ENCODE measurements at places on chromosomes 6 and 20.

GRCh38 chr20:32639284-32639683 lies 34.5 kb downstream of the C20orf203 start:
- no peak for DNase-seq

- DNase-seq = no peak
Observed at GRCh38 chr20:7703996-7704395, 236.3 kb downstream of the HAO1 start.

GRCh38 chr6:1507251-1507650 lies 102.5 kb upstream of the FOXC1 start:
- no peak for DNase-seq

- no peak for DNase-seq
Observed at GRCh38 chr6:5080574-5080973, 4.6 kb upstream of the PPP1R3G start.

DNA sequence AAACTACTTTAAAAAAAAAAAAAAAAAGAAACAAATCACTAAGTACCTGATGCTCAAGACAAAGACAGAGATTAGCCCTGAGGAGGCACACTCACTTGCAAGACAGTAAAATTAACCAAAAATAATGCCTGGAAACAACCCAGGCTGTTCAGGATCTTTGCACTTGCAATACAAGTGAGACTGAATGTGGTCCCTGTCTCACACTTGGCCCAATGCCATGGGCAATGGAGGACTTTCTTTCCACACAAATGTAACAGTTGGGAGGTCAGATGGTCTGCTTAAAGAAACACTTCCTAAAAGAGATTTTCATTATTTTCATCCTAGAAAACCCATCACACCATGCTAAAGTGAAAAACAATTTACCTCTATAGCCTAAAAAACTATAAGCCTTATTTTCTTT lies 16.2 kb downstream of the STAU1 start:
- DNase-seq = no peak

GRCh38 chr6:31636698-31637596 lies 15.5 kb downstream of the BAG6 start:
- DNase-seq = no peak

DNA sequence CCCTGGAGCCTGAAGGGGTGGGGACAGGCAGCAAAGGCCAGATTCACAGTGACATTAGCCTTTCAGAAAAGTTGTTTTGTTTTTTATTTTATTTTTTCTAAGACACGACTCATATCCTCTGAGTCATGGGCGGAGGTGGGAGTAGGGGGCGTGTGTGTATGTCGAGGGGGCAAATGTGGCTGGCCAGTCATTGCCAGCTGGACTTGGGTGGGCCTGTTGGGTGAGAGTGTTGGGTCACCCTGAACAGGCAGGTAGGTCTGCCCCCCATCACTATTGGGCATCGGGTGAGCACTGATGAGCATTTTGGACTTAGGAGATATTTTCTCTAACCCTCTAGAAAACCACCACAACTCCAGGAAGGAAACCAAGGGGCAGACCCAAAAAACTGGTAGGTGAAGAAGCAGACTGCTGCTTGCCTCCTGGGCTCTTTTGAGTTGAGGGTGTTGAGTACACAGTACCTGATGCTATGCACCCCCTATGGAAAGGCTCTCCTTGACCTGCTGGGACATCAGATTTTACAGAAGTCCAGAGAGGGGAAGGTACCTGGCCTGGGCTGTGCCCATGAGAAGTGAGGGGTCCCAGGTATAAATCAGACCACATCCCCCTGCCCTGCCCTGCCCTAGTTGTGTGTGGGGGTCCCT lies 5.6 kb downstream of the SMIM29 start:
- no peak for DNase-seq

- no peak for DNase-seq
Observed at GRCh38 chr6:110566346-110567125, 90.1 kb upstream of the SLC22A16 start.

DNA sequence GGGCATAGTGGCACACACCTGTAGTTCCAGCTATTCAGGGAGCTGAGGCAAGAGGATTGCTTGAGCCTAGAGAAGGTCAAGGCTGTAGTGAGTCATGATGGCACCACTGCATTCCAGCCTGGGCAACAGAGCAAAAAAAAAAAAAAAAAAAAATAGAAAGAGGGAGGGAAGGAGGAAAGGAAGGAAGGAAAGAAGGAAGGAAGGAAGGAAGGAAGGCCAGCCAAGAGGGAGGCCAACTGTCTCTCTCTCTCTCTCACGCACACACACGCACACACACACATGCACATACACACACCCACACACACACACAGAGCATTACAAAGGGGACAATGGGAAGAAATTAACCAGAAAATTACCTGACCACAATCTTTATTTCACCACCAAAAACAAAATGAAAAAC lies 50.6 kb upstream of the COL9A1 start:
- no peak for DNase-seq

- DNase-seq = no peak
Observed at GRCh38 chr6:101453221-101453620, 59.7 kb downstream of the GRIK2 start.

DNA sequence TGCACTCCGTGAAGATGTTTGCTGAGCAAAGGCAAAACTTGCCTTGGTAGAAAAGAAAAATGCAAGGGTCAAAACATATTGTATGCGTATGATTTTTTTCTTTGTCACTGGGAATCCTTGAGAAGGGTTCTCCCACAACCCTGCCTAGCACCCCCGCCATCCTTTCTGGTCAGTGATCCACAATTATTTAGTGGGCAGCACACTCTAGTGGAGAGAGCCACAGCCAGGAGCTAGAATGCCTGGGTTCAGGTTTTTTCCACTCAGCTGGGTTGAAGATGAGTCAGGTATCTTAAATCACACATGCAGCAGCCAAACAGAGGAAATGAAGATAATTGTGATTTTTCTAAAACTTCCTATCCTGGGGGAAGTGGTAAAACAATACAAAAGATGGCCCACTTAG lies 243.1 kb downstream of the PKHD1 start:
- DNase-seq = no peak

- DNase-seq = no peak
Observed at GRCh38 chr20:11103866-11104265, 430.1 kb upstream of the JAG1 start.

- no peak for DNase-seq
Observed at GRCh38 chr6:47392251-47392650, 82.5 kb upstream of the TNFRSF21 start.

- no peak for DNase-seq
Observed at GRCh38 chr6:11404838-11405237, 132.7 kb upstream of the TMEM170B start.

- no peak for DNase-seq
Observed at GRCh38 chr20:15076785-15077184, 739.4 kb upstream of the FLRT3 start.

- no peak for DNase-seq
Observed at GRCh38 chr20:63457737-63458136, 14.7 kb downstream of the KCNQ2 start.

- no peak for DNase-seq
Observed at GRCh38 chr6:53014744-53015143, 19.7 kb upstream of the GSTA4 start.

GRCh38 chr20:63255931-63256704 lies 1.9 kb upstream of the NKAIN4 start:
- DNase-seq = no peak

- no peak for DNase-seq
Observed at GRCh38 chr6:139230391-139230840, 61.4 kb downstream of the TXLNB start.

DNA sequence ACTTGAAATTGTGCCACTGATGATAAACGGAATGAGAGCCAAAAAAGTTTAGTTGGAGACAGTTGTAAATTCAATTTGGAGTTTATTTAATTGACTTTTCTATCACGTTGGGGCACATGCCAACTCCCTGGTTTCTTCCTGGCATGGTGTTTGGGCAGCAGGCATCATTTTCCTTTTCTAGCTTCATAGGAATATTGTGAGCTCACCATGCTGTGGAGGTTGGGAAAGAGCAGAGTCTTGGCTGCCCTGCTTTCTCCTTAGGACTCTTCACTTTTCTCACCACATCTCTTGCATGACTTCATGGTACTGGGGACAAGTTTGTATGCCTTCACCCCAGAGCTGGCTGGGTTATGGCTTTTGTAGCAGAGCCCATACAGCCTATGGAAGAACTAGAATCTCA lies 6.4 kb downstream of the SCAND1 start:
- DNase-seq = no peak

- DNase-seq = peak; percentile 64
Observed at GRCh38 chr6:34189806-34190503, 44.1 kb upstream of the GRM4 start.

DNA sequence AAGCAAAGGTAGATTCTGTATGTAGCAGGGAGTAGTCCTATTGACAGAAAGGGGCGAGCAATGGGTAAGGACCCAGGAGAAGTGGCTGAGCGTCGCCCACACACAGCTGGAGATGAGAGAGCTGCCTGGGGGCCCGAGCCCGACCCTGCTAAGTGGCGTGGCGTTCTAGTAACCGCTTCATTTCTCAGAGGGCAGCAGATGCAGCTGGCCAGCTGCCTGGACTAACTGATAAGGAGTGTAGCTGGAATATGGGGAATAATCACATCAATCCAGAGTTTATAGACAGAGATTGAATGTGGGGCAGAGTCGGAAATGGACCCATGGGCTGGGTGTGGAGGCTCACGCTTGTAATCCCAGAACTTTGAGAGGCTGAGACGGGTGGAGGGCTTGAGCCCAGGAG lies 64.4 kb downstream of the EZR start:
- no peak for DNase-seq

- DNase-seq = no peak
Observed at GRCh38 chr6:93849857-93850256, 430.5 kb upstream of the EPHA7 start.

GRCh38 chr20:57934007-57934805 lies 224.4 kb upstream of the PMEPA1 start:
- DNase-seq = no peak

DNA sequence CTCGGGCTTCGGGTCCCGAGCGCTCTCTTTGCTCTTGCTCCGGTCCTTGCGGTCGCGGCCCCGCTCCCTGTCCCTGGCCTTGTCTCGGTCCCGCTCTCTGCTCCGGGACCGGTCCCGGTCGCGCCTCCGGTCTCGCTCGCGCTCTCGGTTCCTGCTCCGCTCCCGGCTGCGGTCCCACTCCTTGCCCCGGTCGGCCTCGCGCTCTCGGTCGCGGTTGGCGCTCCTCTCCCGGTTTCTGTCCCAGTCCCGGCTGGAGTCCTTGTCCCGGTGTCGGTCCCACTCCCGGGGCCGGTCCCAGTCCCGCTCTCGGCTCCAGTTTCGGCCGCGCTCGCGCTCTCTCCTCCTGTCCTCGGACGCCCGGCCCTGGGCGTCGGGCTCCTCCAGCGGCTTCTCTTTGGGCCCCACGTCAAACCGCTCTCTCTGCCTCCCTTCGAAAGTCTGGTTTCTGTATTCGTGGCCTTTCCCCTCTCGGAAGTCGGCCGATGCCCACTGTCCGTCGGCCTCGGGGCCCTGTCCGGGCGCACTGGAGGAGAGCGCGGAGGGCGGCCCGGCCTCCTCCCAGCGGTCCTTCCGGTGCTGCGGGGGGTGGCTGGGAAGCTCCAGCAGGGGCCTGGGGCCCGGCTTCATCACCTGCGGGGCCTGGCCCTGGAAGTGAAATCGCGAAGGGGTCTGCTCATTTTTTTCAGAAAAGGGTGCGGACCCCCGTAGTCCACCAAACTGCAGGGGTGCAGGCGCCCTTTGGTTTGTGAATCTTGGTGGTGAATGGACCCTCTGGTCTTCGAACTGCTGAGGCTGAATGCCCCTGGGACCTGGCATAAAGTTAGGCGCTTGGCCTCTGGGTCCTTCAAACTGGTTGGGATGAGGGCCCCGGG lies 17.9 kb upstream of the TCFL5 start:
- no peak for DNase-seq

DNA sequence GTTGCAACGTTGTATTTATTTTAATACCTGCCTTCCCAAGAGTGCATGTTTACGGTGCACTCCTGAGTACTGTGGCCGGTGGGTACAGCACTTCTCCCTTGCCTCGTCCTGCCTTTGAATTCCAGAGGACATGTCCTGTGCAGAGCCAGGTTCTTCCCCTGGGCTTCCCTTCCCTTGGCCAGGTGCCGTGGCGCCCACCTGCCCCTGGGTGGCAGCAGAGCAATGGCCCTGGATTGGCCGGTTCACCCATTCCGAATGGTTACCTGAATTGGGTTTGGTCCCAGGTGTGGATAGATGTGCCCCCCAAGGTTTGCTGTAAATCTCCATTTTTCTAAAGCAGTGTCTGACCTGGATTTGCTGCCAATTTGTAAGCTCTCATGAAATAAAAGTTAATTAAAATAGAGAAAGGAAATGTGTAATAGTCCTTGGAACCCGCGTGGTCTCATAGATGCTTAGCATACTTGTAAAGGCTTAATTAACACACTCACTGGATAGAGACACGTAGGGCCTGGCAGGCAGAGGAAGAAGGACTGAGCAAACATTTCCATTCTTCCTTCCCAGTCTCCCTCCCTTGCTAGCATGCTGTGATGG lies 40.6 kb downstream of the DTD1 start:
- no peak for DNase-seq

DNA sequence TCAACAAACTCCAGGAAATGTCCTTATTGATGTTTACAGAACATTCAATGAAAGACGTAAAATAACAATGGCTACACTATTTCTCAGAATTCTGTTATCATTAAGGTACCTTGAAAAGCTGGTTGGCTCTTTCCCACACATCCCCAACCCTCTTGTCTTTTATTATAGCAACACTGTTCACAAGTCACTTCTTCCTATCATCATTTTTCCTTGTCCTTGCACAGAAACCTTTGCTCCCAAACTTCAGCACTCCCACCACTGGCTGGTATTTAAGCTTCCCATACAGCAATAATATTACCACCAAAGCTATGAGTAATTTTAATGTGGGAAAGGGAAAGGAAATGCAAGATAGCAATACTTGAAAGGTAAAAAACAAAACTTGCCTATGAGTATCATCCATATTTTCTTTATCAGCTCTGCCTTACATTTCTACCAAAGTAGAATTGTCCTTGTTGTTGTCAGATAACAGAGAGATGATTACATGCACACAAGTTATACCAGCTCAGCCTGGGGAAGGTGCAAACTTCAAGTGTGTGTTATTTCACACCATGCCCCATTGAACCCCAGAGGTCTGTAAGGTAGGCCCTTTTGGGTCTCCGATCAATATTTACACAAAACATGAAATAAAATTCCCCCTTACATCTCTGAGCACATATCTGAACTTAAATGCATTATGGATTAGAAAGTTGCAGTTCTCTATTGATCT lies 32.2 kb downstream of the ARHGAP18 start:
- DNase-seq = no peak

- no peak for DNase-seq
Observed at GRCh38 chr6:147467428-147467827, 41.1 kb upstream of the SAMD5 start.

DNA sequence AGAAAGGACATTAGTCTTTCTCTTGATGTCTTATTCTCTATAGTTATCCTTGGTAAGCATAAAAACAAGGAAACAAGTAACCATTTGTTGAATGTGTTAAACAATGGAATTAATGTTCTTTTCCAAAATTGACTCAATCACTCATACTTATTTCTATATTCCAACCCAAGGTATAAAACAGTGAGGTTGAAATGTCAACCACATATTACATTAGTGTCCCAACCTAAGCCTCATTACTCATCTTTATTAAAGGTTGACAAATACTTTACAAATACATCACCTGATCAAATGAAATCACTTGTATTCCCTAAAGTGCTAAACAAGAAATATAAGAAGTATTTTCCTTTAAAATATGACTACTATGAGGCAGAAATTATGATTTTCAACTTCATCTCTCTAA lies 100.5 kb downstream of the ASCC3 start:
- DNase-seq = no peak
